ENCODE measurements at places on chromosomes 16 and 17. TPM values are rescaled to one million over a fixed set of nuclear protein-coding genes. Genes with fewer than 3 reads are reported as not detected.

DNA sequence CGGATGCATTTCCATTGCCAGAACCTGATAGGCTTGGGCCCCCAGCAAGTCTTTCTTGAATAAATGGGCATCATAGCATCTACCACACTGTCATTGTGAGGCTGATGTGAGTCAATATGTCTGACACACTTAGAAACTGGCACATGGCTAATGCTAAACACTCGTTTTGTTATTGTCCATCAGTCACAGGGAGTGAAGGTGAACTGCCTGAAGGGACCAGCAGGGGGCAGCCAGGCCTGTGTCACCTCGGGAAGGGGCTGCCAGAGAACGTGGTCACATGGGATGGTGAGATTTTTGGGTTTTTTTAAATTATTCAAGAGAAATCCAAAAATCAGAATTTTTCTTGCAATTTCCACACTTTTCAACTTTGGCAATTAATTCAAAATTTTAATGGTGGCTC lies 831 bp upstream of the RCVRN start:
- DNase-seq: no peak

- peak; percentile 10 for DNase-seq
Measured at GRCh38 chr16:84790301-84790700, 29.5 kb upstream of the CRISPLD2 start.

HNF1B gene
- total RNA-seq: not detected

DNA sequence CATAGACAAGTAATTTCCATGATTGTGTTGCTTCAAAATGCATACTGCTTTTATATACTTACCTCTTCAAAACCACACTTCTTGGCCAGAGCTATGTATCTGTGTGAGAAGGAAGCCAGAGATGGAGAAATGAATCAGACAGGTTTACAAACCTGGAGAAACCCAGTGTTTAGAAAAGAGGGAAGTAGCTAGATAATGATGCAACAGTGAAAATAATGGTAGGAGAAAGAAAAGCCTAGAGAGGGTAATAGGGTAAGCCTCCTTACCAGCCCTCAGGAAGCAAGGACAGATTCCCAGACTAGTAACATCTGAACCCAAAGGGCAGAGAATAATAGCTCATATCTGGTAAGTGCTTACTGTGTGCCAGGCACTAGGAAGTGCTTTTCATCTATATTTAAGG lies 250.3 kb upstream of the CDH11 start:
- DNase-seq: no peak

GPRC5C gene
- not detected for total RNA-seq

DNA sequence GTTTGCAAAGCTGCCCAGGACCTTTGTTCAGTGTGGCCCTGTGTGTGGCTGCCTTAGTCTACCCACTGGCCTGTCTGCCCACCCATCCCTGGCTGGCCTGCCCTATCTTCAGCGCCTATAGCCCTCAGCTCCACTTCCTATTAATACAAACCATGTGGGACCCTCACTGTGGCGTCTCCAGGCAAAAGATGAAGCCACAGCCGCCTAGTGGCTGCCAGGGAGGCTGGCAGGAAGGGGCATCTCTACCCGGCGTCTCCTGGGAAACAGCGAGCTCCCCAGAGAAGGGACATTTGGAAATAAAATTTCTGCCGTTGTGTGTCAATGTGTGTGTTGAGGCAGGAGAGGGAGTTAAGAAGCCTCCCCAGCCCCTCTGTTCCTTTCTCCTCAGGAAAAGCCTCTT lies 31.5 kb downstream of the NEUROD2 start:
- peak; percentile 10 for DNase-seq

CCL14 gene
- total RNA-seq: not detected

DNA sequence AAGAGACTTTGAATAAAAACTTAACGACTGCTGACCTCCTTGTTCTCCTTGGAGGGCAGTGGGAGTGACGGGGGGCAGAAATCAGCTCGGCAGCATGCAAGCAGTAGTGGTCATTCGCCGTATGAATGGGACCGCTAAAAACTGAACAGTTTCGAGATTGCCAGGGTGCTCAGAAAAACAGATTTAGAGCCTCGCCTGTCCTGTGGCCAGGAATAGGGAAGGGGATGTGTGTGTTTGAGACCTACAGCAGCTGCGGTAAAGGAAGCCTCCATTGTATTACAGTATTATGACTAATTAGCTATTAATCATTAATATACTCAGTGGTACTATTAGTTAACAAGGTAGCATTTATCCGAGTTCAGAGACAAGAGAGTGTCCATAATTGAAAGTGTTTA lies 670 bp upstream of the ZNF652 start:
- no peak for DNase-seq

DNA sequence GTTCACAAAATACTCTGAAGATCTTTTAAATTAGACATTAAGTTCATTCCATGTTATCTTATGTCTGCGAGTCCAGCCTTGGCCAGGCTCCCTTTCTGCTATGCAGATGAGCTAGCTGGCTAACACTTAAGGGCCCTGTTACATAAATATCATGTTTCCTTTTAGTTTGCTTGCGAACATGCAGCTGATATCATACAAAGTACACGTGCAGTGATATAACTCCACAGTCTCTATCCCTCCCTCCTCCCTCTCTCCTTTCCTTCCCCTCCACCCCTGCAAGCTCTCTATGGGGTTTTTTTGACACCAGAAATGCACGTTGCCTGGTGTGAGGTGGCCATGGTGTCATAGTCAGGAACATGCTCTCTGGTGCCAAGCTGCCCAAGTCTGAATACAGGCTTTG lies 46.1 kb downstream of the ARHGAP17 start:
- DNase-seq: no peak

DNA sequence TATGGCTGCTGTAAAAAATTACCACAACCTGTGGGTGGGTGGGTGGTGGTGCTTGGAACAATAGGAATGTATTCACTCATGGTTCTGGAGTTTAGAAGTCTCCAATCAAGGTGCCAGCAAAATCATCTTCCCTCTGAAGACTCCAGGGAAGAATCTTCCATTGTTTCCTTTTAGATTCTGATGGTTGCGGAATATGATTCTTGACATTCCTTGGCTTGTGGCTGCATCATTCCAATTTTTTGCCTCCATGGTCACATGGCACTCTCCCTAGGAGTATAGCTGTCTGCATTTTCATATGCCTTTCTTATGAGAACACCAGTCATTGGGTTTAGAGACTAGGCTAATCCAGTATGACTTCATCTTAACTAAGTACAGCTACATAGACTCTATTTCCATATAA lies 401.0 kb downstream of the HS3ST3B1 start:
- DNase-seq: no peak

GRCh38 chr17:75712446-75712845 lies 8.8 kb upstream of the ITGB4 start:
- no peak for DNase-seq

DNA sequence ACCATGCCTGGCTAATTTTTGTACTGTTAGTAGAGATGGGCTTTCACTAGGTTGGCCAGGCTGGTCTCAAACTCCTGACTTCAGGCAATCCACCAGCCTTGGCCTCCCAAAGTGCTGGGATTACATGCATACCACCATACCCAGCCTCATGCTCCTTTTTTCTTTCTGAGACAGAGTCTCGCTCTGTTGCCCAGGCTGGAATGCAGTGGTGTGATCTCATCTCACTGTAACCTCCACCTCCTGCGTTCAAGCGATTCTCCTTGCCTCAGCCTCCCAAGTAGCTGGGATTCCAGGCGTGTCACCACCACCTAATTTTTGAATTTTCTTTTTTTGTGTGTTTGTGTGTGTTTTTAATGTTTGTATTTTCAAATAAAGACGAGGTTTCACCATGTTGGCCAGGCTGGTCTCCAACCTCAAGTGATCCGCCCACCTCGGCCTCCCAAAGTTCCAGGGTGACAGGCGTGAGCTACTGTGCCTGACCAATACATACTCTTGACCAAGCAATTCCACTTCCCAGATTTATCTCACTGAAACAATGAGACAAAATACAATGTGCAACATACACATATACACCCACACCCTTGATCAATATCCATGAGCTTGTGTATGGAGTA lies 5.0 kb downstream of the GRB2 start:
- DNase-seq: no peak

Measured in LHCN-M2 (cell line).